Lung (tissue), 17 donors: ENCODE measurements at places on chromosomes 1 and 21. TPM values are rescaled to one million over a fixed set of nuclear protein-coding genes. Genes with fewer than 3 reads are reported as not detected.
A peak's percentile ranks its signal among the peaks of the same experiment; 100 is the strongest.

GRCh38 chr1:8019229-8019620 is 6.9 kb downstream of the ERRFI1 start:
- no peak for DNase-seq

SAMD11 gene
- total RNA-seq = 26.3 TPM

- no peak for DNase-seq
Observed at GRCh38 chr1:60906526-60906925, 175.8 kb upstream of the NFIA start.

- DNase-seq = no peak
Observed at GRCh38 chr21:16302851-16303282, 573.1 kb downstream of the USP25 start.

GRCh38 chr1:226692823-226693222 is 46.3 kb downstream of the ITPKB start:
- DNase-seq = peak; percentile 44

- DNase-seq = no peak
Observed at GRCh38 chr1:89529196-89529595, 4.6 kb downstream of the LRRC8B start.

OR2T11 gene
- not detected for total RNA-seq

LYST gene
- total RNA-seq = 82.7 TPM

GRCh38 chr1:231161667-231162296 is at the start of gene TRIM67:
Gene TRIM67 (plus strand): TSS chr1:231162058. CDS start chr1:231162970, 912 bp downstream.
- DNase-seq = peak; percentile 77

MAP1LC3C gene
- total RNA-seq = 0.61 TPM

ALG14 gene
- total RNA-seq = 7.5 TPM

GRCh38 chr1:158119976-158120653 is 60.6 kb upstream of the CD1D start:
- DNase-seq = no peak

ACKR1 gene
- 12.1 TPM for total RNA-seq

HSPA6 gene
- 42.5 TPM for total RNA-seq

DNA sequence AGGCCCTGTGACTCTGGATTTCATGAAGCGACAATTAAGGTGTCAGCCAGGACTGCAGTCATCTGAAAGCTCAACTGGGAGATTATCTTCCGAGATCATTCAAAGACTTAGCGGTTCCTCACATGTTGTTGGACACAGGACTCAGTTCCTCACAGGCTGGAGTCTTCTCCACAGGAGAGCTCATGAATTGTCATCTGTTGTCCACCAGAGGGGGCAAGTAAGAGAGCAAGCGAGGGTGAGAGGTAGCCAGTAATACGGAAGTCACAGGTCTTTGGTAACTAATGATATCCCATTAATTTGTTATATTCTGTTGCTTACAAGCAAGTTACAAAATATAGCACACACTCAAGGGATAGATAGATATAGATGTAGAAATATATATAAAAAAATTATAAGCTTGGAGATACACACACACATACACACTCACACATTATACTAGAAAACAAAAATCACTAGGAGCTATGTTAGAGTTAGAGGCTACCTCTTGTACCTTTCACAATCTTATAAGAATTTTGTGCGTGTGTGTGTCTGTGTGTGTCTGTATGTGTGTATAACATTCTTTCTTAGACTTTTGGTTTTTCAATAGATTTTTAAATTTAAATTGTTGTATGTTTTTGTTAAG is 1695.3 kb downstream of the BRINP3 start:
- peak; percentile 20 for DNase-seq

DNA sequence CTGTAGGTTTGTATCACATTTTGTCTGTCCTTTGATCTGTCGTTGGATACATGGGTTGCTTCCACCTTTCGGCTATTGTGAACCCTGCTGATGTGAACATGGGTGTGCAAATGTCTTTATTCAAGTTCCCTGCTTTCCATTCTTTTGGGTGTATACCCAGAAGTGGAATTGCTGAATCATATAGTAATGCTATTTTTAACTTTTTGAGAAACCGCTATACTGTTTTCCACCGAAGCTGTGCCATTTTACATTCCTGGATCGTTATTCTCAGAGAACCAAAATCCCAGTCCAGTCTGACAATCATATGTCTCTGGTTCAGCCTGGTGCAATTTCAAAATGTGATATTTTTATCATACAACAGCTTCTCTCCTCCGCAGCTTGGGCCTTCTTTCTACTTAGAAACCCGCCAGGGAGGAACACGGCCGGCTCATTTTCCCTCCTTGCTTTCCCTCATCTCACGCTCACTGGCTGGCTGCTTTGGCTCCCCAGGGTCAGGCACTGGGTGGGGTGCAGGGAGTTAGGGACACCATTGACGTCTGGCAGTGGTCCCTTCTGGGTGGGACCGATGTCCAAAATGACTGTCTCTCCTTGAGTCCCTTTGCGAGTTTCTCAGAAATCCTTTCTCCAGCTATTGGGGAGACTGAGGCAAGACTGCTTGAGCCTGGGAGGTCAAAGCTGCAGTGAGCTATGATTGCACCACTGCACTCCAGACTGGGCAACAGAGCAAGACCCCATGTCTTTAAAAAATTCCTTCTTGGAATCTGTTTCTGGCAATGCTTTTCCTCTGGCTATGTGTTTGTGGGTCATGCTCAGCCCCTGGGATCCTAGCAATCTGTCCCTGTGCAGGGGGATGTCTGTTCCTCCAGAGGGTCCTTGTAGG is 73.5 kb upstream of the AKT3 start:
- no peak for DNase-seq
